ENCODE measurements at places on chromosomes 16 and 17.

- DNase-seq = no peak
Measured at GRCh38 chr17:13735444-13735843, 133.7 kb upstream of the HS3ST3A1 start.

DNA sequence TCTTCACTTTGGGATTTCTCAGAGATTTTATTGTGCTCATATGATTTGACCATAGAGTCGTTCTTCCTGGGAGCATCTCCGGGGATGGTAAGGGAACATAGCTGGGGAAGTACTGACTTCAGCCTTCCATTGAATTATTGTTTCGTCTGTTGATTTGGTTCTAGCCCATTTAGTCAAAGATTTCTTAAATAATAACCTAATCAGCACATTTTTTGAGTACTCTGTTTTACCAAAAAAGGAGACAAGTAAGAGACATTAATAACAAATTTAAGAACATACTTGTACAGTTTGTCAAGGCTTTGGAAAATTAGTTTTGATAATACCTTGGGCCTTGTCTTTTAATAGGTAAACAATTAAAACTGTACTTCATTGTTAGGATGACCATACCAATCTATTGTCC, 78.0 kb downstream of the CDRT15 start:
- DNase-seq = no peak

DNA sequence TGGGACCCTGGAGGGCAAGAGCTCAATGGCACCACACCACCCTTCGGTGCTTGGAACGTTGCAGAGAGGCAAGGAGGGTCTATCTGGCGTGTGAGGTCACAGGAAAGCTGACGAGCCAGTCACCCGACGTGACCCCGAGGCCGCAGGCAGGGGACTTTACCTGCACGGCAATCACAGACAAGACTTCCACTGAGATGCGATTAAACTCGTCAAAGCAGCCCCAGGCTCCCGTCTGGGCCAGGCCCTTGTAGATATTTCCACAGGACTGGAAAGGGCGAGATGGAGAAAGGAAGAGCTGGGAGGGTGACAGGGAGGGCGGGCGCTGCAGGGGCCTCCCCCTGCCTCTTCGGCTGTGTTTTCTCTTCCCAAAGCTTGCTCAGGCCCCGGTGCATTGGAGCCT, 78.3 kb downstream of the DNAH17 start:
- DNase-seq = no peak

DNA sequence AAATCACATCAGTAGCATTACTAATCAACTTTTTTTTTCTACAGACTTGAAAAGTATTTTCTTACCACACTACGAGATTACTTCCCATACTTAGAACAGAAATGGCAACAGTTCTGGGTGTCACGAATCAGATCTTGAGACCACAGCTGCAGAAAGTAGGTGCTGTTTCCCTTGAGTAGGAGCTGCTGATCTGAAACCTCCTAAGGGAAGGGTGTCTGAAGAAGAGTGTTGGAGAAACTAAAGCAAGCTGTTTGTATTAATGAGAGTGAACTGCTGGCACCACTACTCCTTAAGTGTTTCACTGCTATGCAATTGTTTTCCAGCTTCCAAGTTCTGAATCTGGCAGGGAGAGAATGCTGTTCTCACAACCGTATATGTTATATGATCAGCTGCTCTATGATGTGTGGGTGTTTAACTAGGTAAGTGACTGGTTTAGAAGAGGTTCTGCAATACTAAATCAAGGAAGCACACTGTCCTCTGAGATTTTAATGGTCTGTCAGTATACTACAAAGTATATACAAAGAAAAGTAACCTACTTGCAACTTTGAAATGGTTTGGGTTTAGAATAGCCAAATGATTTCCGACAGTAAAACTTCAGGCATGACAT, 3.3 kb downstream of the ZNF652 start:
- DNase-seq = no peak
